ENCODE measurements at places on chromosomes 12 and 14. TPM values are rescaled to one million over a fixed set of nuclear protein-coding genes. Genes with fewer than 3 reads are reported as not detected.

KLRG1 gene
- total RNA-seq, result 7.9 TPM

SNRPF gene
- total RNA-seq, result 9.6 TPM

- no peaks in the 10 kb centered on the region for H3K27me3 ChIP-seq
- no peak overlapping the region for H3K27ac ChIP-seq
- no peaks in the 10 kb centered on the region for H3K4me1 ChIP-seq
- no peak for DNase-seq
Observed at GRCh38 chr12:2925322-2925995, 33.7 kb upstream of the TEAD4 start.

DNA sequence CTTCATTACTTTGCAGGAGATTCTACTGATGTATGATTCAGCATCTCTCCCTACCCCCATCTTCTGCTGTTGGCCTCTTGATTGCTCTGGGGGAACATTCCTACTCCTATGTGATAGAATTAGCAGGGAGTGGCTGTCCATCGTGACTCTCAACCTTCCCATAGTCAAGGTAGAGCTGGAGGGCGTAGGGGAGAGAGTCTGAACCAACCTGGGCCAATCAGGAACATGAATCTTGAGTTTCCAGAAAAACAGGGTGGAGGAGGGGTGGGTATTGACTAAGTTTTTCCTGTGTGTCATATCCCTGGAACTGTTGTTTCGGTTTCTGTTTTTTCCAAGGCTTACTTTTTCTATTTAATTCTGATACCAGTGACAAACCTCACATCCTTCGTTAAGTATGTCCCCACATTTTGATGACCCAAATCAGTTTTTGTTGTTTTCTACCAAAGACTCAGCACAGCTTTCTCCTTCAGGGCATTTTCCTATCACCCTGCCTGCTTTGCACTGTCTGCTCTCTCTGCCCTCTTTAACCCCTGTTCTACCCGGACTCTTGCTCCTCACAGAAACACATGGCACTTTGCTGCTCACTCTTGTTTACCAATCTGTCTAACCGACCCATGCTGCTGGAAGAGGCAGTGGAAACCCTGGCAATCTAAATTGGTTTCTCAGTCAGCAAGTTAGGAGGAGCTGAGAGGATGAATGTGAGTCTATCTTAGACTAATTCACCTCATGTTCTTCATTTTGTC, 1428.3 kb downstream of the AACS start:
- H3K4me3 ChIP-seq, result no peak overlapping the region
- no peak for DNase-seq
- no peaks in the 10 kb centered on the region for H3K4me1 ChIP-seq
- no peaks in the 10 kb centered on the region for H3K27me3 ChIP-seq
- no peak overlapping the region for H3K27ac ChIP-seq
- H3K36me3 ChIP-seq, result no peaks in the 10 kb centered on the region

GRCh38 chr12:1590221-1590979, 4.0 kb downstream of the FBXL14 start:
- no peaks in the 10 kb centered on the region for H3K36me3 ChIP-seq
- H3K4me3 ChIP-seq, result peak overlapping the region; percentile 65
- peak overlapping the region; percentile 8 for H3K27ac ChIP-seq

FCF1 gene
- 32.8 TPM for total RNA-seq

- DNase-seq, result no peak
- no peak overlapping the region for H3K27ac ChIP-seq
- H3K4me1 ChIP-seq, result no peaks in the 10 kb centered on the region
Observed at GRCh38 chr14:79580906-79581305, 630.4 kb downstream of the DIO2 start.

- no peaks in the 10 kb centered on the region for H3K4me1 ChIP-seq
- no peaks in the 10 kb centered on the region for H3K27me3 ChIP-seq
- DNase-seq, result no peak
- H3K27ac ChIP-seq, result no peak overlapping the region
Observed at GRCh38 chr12:25970082-25970481, 11.6 kb downstream of the RASSF8 start.

GRCh38 chr12:123960029-123960735, 12.4 kb downstream of the CCDC92 start:
- peaks cover 5% of the 10 kb centered on the region for H3K36me3 ChIP-seq
- H3K27me3 ChIP-seq, result no peaks in the 10 kb centered on the region
- H3K4me3 ChIP-seq, result no peak overlapping the region

DNA sequence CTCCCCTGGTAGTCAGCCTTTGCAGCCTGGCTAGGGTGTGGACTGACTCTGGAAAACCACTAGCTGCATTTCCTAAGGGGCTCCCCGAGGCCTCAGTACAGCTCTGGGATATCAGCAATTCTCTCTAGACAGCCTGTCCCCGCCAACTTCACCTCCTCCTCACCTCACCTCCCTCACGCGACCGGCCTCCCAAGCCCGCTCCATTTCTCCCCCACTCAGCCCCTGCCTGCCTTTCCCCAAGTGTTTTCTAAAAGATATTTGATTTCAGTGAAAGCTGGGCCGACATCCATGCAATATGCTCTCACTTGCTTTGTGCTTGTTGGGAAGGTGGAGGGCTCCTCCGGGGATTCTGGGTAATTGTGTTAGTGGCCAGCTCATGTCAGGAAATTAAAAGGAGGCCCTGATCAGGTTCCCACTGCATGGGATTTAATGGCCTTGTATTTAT, 91.8 kb downstream of the ESRRB start:
- H3K4me3 ChIP-seq, result no peak overlapping the region
- DNase-seq, result no peak
- H3K4me1 ChIP-seq, result no peaks in the 10 kb centered on the region
- H3K27ac ChIP-seq, result no peak overlapping the region
- H3K36me3 ChIP-seq, result no peaks in the 10 kb centered on the region

GRCh38 chr14:24056800-24057184, 5.0 kb downstream of the CARMIL3 start:
- peaks cover 9% of the 10 kb centered on the region for H3K4me1 ChIP-seq
- DNase-seq, result no peak
- no peak overlapping the region for H3K4me3 ChIP-seq
- H3K27me3 ChIP-seq, result no peaks in the 10 kb centered on the region

DNA sequence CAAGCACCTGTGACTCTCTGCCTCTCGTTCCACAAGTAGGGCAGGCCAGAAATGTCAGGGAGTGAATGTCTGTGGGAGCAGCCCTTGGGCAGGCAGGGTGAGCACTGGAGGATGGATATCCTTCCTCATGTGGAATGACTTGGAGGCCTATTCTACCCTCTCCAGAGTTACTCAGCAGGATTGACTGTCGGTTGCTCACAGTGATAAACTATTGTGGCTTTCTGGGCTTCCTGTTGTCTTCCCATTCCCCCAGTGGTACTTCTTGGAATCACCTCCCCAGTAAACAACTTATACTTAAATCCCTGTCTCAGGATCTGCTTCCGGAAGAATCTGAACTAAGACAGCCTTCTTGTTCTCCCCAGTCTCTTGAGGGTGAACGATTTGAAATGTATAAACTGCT, 79.6 kb upstream of the MANSC4 start:
- H3K27ac ChIP-seq, result no peak overlapping the region
- no peak overlapping the region for H3K4me3 ChIP-seq
- DNase-seq, result no peak
- no peaks in the 10 kb centered on the region for H3K4me1 ChIP-seq
- H3K36me3 ChIP-seq, result no peaks in the 10 kb centered on the region

Measured in tibial nerve (tissue), 4 donors.